C1 segment of cervical spinal cord (tissue), 14 donors: ENCODE measurements at places on chromosomes 1 and 21.

DNA sequence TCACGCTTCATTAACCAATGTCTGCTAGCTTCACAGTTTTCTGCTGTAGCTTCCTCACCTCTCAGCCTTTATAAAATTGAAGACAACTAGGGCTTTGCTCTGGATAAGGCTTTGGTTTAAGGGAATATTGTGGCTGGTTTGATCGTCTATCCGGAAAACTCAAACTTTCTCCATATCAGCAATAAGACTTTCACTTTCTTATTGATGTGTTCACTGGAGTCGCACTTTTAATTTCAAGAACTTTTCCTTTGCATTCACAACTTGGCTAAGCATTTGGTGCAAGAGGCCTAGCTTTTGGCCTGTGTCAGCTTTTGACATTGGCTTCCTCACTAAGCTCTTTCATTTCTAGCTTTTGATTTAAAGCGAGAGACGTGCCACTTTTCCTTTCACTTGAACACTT is 12.9 kb downstream of the COA6 start:
- DNase-seq, result no peak

GRCh38 chr1:94858276-94858675 is 38.1 kb downstream of the SLC44A3 start:
- DNase-seq, result no peak

DNA sequence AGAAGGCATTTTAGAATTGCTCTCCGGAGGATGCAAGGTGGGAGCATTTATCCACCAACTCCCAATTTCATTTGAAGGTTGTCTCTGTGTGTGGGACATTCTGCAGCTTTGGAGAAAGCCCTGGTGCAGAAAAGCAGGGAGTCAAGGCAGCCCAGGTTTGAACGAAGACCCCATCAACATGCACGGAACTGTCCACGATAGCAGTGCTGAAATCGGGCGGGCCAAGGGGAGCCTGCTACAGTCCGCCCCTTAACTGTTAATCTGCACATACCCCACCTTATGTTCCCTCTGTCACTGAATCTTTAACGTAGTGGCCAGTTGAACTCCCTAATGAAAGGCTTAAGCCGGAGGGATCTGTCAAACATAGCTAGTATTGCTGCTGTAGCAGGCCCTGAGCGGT is 68.8 kb upstream of the C1orf174 start:
- DNase-seq, result no peak

DNA sequence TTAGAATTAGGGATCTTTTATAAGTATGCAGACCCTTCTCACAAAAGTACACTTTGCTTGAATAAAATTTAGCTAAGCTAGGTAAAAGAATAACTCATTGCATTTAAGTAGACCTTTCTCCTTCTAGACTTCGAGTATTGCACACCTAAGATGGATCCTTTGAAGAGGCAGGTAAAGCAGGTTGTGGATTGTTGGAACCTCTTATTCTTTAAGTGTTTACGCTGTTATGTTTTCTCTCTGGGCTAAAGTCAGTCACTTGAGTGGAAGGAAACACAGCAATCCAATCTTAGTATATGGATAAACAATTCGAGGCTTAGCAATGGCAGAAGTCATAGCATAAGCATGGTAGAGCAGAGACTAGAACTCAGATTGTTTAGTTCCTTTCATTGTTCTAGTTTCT is 11.4 kb downstream of the MAGI3 start:
- DNase-seq, result no peak

DNA sequence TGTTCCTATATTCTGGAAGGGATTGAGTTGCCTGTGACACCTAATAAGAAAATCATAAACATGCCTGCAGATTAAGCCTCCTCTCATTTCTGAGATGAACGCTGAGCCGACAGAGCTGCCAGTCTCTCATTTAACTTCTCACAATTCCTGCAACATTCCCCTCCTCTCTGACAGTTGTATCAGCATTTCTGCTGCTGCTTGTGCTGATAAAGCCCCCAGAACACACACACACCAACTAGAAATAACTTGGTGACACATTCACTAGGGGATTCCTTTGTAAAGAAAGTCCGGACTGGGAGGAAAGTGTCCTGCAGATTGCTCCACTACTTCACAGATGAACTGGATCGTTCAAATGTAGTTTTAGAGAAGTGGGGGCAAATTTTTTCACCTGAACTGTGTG is 437.3 kb downstream of the PLA2G4A start:
- DNase-seq, result no peak

DNA sequence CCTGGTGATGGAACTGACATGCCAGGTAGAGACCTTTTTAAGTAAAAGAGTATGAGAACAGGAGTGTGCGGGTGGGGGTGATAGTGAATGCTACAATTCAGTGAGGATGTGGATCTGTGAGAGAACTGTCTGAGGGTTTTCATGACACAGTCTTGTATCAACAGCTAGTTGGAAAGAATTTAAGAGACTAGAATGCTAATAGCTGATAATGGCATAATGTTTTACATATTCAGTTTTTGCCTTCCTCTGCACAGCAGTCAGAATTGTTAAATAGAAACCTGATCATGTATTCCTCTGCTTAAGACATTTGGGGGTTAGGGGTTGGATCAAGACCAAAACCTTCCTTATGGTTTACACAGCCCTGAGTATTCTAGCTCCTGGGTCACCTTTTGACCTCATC is 152.8 kb upstream of the ZRANB2 start:
- no peak for DNase-seq

GRCh38 chr1:118223426-118223825 is 38.4 kb upstream of the SPAG17 start:
- DNase-seq, result no peak

DNA sequence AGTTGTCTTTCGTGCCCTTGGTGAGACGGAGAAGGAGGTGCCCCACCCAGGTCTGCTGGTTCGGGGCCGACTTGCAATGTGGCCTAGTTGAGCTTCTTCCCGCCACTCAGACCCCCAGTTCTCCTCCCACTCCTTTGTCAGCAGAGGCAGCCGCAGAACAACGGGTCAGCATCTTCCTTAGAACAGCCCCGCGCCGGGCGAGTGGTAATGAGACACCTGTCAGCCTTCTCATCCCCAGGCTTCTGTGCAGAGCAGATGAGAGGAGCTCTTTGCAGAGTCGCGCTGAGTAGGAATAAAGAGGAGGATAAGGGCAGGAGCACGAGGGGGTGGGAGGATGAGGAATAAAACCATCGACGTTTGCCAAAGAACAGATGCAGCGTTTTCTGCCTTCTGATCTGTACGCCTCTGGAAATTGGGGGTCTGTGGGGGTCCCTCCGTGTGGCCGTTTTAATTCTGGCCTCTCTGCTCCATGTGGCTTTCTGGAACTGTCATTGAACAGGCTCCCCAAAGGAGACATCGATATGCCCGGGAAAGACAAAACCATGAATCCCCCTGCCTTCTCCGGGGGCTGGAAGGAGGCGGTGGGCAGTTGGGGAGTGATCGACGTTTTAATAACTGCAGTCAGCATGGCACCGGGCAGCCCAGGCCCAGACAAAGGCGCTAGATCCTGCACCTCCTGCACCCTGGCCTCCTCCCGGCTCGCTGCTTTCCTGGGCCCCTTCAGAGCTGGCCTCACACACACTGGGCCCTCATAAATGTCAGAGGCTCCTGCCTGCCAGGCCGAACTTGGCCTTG is 27.5 kb upstream of the IGSF21 start:
- no peak for DNase-seq

- peak; percentile 14 for DNase-seq
These were observed 11.1 kb upstream of the SLC30A1 start for GRCh38 chr1:211589782-211590721.

GRCh38 chr1:222754366-222755139 is 17.6 kb downstream of the FAM177B start:
- peak; percentile 22 for DNase-seq

DNA sequence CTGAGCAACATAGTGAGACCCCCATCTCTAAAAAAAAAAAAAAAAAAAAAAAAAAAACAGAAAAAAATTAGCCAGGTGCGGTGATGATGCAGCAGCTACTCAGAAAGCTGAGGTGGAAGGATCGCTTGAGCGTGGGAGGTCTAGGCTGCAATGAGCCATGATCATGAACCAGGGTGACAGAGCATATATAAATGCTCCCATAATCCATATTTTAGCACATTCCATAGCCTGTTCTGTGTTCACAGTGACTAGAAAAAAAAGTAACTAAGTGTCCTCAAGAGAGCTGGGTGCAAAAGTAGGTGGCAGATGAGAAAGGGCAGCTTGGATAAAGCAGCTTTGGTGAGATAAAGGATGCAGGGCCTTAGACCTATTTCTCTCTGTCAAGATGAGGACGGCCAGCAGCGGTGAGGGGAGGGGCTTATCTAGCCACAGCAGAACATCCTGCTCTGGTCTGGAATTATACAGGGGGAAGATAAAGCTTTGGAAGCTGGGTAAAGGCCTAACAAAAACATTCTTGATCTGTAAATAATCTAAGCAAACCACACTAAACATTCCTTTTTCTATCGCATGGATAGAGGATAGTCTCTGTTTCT is 205.3 kb downstream of the DAB1 start:
- DNase-seq, result no peak
